ENCODE measurements at places on chromosomes 2 and 18.

DNA sequence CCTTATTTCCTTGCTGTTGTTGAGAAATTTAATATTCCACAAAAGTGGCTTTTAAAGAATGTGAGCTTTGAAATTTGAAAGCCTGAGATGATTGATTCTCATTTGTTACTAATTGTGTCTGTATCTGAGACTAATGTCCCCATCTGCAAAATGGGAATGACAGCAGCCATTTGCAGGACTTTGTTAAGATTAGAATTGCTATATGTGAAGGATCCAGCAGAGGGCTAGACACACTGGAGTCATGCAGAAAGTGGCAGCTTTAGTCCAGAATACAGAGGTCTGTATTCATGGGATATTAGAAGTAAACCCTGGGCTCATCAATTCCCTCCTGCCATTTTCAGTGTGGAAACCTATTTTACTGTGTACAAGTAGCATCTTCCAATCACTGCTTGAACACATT is 296.5 kb upstream of the GYPC start:
- no peak for DNase-seq

DNA sequence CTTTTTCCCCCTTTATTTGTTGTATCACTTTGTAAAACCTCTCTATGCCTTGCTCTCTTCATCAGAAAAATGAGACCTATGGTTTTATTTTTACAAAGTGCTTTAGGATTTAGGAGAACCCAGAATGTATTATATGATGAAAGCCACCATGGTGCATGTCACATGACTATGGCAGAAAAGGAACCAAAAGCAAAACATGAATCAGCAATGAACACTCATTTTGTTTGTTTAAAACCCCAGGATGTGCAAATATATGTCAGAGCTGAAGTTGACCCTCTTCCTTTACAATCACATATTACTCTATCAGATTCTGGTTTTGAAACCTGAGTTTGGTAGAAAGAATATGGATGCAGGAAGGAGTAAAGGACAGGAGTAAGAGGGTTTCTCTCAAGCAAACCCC is 70.0 kb downstream of the FIGN start:
- DNase-seq = no peak

DNA sequence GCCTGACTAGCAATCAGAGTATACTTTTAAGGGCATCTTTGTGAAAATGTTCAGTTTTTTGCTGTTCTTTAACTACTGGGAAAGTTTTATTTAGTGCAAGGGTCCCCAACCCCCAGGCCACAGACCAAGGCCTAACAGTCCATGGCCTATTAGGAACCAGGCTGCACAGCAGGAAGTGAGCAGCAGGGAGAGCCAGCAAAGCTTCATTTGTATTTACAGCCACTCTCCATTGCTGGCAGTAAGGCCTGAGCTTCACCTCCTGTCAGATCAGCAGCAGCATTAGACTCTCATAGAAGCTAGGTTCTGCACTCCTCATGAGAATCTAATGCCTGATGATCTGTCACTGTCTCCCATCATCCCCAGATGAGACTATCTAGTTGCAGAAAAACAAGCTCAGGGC is 17.1 kb upstream of the NR4A2 start:
- DNase-seq = no peak

GRCh38 chr2:188601927-188602326 is 310.3 kb downstream of the GULP1 start:
- no peak for DNase-seq

- DNase-seq = peak; percentile 32
Observed at GRCh38 chr2:234863043-234863934, 88.5 kb upstream of the SH3BP4 start.

GRCh38 chr2:168802859-168803725 is 655 bp downstream of the NOSTRIN start:
- no peak for DNase-seq

DNA sequence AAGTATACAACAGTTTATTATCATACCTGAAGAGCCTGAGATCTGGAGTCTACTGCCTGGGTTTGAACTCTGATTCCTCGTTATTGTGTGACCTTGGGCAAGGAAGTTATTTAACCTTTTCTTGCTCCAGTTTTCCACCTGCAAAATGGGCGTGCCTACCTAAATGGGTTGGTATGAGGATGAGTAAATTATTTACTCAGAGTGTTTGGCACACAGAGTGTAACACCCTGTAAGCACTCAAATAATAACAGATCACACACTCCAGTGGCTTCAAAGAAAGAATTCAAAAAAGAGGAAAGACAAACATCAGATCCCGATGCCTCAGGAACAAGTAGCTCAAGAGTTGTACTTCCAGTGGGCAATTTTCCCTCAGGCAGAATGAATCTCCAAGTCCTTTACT is 2.4 kb downstream of the SRD5A2 start:
- no peak for DNase-seq

- no peak for DNase-seq
Observed at GRCh38 chr2:158732573-158733429, 62.3 kb upstream of the DAPL1 start.

DNA sequence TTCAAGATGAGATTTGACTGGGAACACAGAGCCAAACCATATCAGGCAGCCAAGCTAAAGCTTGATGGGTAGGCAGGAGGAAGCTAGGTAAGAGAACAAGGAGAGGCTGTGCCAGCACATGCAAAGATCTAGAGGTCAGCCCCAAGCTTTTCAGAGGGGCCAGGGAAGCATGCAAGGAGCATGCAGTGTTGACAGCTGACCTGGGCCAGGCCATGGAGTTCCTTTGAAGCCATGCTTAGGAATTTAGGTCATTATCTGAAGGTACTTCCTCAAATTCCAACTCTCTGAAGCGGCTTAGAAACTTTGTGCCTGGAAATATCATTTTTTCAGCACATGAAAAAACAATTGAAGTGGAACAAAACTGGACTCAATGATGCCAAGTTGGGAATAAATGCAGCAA is 130.8 kb downstream of the SPAG16 start:
- no peak for DNase-seq

- DNase-seq = no peak
Observed at GRCh38 chr2:236055471-236055870, 112.7 kb downstream of the GBX2 start.

- DNase-seq = no peak
Observed at GRCh38 chr18:22378672-22379282, 38.9 kb downstream of the CTAGE1 start.

GRCh38 chr2:223727562-223727961 is 109.8 kb downstream of the AP1S3 start:
- DNase-seq = no peak

GRCh38 chr2:198042189-198042588 is 237.8 kb downstream of the PLCL1 start:
- no peak for DNase-seq

GRCh38 chr2:178482437-178482836 is 2.2 kb downstream of the PLEKHA3 start:
- DNase-seq = no peak

GRCh38 chr2:5563411-5563810 is 128.8 kb upstream of the SOX11 start:
- DNase-seq = no peak

DNA sequence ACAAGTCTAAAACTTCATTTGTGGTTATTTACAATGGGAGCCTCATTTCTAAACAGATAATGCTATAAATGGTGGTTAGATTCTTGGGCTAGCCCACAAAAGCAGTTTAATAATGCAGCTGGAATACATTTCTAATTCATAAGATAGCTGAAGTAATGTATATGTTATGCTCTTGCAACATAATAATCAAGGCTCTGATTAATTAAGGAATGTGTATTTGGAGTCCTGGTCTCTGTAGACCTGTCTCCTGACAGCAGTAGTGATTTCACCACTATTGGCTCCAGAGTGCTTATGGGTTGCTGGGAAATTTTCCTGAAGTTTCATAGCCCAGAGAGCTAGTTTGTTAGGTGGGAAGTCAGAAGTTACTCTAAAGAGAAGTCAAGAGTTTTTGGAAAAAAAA is 21.3 kb upstream of the CDC42EP3 start:
- DNase-seq = no peak

Data from C1 segment of cervical spinal cord (tissue), 14 donors.